ENCODE measurements at places on chromosomes 1 and 21.

GRCh38 chr1:243950166-243950565 is 100.1 kb upstream of the AKT3 start:
- no peak for DNase-seq

- no peak for DNase-seq
These were observed 132.5 kb downstream of the PLXNA2 start for GRCh38 chr1:208111646-208112190.

DNA sequence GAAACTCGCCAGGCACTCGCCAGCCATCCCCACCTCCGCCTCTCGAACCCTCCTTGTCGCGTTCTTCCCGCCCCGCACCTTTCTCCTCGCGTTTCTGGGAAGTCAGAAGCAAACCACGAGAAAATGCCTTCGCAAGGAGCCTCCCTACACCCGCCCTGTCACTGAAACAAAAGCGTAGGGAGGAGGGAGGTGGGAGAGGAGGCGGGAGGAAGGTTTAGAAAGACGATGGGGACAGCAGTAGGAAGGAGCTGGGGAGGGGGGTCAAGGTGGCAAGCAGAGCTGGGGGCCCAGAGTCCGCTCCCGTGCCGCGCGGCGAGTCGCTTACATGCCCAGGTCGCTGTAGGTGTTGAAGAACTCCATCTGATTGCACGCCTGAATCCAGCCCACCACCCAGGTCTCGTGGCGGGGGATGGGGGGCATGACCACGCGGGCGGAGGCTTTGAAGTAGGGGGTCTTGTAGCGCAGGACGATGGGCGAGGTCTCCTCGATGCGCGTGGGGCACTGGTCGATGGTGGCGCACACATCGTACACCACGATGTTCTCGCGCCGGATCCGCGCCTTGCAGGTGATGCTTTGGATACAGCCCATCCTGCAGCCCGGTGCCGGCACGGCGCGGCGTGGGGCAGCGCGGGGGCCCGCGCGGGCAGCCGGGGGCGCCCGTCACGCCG is 1.0 kb downstream of the FAM78B start:
- no peak for DNase-seq

DNA sequence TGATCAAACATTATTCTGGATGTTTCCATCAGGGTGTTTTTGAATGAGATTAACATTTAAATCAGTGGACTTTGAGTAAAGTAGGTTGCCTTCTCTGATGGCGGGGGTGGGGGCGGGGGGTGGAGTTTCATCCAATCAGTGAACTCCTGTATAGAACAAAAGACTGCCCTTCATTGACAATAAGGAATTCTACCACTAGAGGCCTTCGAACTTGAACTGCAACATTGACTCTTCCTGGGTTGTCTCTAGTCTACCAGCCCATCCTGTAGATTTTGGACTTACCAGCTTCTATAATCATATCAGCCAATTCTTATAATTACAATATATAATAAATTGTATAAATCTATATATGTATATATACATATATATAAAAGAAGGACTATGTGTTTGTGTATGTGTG is 520.4 kb upstream of the CXADR start:
- DNase-seq = no peak

DNA sequence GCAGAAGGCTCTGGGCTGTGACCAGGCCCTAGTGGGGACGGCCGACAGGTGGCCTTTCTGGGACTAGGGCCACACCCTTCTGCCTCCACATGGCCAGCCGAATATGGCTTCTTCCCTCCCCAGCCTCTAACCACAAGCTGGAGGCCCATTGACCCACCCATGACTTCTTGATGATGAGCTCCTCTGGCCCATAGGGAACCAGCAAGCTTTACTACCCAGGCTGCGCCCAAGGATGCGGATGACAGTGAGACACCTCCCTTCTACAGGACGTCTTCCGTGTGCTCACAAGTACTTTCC is 41.0 kb downstream of the LDLRAD2 start:
- no peak for DNase-seq

DNA sequence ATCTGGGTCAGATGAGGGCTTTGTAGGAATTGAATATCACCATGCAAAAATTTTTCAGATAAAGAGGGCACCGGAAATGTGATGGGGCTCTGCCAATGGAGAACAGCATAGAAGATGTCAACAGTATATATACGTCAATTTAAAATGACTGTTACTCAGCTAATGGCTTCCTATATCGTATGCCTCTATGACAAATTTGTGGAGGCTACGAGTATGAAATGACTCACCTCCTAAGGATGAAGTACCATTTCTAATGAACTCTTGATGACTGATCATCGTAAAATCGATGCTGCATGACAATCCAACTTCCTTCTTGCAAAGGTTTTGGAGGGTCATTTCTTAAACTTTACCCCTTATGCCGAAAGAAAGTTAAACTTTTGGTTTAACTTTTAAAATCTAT is 450.3 kb upstream of the ZP4 start:
- DNase-seq = no peak

GRCh38 chr1:159961636-159962035 is 7.6 kb upstream of the SLAMF9 start:
- DNase-seq = no peak

- DNase-seq = peak; percentile 43
These were observed 1.1 kb upstream of the GADD45A start for GRCh38 chr1:67683766-67684525.

- DNase-seq = no peak
These were observed 138.2 kb downstream of the ZNF326 start for GRCh38 chr1:90133133-90133532.

DNA sequence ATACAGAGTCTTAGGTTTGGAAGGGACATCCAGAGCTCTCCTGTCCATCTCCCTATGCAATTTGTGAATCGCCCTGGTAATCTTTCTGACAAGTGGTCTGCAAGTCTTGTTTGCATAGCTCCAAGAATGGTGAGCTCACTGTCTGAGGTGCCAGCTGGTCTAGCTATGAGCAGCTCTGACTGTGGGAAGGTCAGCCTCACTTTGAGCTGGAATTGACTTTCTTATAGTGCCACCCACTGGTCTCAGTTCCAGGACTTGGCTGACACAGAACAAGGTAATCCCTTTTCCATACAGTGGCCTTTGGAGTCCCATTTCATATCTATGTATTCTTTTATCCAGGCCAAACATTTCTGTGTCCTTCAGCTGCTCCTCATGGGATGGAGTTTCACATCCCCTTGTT is 95.6 kb upstream of the C8B start:
- DNase-seq = no peak

GRCh38 chr1:246680696-246681130 is 43.5 kb upstream of the SCCPDH start:
- no peak for DNase-seq

GRCh38 chr1:201653233-201653632 is 114.3 kb downstream of the NAV1 start:
- no peak for DNase-seq

- DNase-seq = no peak
These were observed 12.9 kb upstream of the ACTN2 start for GRCh38 chr1:236673289-236673919.

DNA sequence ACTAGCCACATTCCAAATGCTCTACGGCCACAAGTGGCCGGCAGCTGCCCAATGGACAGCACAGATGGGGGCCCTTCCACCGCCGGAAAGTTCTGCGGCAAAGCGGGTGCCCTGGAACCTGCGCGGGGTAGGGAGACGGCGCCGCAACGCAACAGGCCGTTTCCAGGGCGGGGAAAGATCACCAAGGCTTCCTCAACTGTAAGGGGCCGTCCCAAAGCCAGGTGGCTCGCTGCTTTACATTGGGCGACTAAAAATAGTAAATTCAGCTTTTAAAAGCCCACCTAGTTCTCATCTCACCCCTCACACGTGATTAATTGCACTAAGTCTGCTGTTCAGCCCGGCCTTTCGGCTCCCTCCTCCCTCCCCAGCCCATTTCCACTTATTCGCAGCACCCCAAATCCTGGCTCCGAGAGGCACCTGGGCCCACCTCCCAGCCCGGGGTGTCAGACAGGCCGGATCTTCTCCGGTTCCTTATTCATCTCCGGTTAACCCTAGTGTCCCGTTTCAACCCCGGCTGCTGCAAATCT is 643 bp downstream of the CFAP298 start:
- DNase-seq = peak; percentile 10

GRCh38 chr21:37139902-37140301 is 66.8 kb downstream of the TTC3 start:
- no peak for DNase-seq

- DNase-seq = no peak
These were observed 47.4 kb upstream of the SLC5A9 start for GRCh38 chr1:48175116-48175515.

GRCh38 chr1:51340380-51340779 is 10.0 kb upstream of the TTC39A start:
- DNase-seq = no peak

DNA sequence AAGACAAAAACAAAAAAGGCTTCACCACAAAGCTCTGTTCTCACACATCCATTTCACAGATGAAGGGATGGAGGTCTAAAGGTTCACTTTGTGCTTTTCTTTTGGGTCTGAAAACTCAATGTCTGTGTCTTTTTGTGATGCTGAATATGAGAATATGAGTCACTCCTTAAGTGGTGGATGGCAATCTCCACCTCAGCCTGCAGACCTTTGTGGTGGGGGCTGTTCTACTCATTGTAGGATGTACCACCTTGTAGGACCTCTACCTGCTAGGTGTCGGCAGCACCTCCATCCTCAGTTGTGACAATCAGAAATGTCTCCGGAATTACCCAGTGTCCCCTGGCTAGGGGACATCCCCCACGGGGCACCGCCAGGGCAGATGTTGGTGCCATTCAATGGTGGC is 42.8 kb downstream of the UBASH3A start:
- DNase-seq = no peak

GRCh38 chr1:110091381-110091780 is 20.9 kb upstream of the UBL4B start:
- DNase-seq = no peak

DNA sequence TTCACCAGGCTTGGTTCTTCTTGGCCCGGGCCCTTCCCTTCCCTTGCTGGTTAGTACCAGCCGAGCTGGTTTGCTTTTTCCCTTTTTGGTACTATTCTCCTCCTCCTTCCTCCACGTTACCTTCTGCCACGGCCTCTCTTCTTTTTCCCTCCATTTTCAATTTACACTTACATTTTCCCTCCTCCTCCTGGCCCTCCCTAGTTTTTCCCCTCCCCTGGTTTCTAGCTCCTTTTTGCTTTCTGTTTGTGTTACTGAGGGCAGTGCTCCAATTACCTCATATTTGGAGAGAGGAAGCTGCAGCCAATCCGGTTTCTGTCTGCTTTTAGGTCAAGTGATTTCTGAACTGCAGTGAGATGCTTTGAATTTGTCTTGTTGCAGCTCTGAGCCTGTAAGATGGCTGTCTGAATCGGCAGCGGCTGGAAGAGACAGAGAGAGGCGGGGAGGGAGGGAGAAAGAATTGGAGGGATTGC is 63.7 kb downstream of the MACF1 start:
- no peak for DNase-seq

GRCh38 chr1:212585210-212585609 is 23.4 kb upstream of the ATF3 start:
- DNase-seq = no peak

DNA sequence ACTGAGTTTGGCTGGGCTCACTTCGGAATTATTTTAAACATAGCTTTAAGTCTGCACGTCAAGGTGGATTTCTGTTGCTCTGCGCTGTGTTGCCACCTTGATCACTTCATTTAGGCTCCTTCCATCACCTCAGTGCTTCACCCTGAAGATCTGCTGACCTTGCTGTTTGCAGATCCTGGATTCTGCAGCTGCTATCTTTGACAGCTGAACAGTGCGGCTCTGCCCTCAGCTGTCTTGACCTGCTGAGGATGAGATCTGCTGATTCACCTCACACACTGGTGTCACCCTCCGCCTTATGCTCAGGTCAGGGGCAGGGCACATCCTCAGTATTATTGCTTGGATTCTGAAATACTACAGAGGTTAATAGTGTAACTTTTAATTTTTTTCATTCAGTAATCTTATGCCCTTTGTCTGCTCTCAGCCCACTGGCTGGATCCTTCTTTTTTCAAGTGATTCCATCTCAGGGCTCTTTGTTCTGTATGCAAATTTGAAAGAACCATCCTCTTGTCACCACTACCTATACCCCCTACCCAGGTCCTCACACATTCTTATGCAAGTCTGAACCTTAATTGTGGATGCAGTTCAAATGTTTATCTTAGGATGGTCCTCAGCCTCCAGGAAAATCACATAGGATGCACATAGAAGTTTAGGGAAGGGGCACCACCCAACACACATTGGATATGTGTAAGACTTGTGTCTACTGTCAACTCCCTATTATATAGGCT is 364.0 kb downstream of the OLFM3 start:
- no peak for DNase-seq

DNA sequence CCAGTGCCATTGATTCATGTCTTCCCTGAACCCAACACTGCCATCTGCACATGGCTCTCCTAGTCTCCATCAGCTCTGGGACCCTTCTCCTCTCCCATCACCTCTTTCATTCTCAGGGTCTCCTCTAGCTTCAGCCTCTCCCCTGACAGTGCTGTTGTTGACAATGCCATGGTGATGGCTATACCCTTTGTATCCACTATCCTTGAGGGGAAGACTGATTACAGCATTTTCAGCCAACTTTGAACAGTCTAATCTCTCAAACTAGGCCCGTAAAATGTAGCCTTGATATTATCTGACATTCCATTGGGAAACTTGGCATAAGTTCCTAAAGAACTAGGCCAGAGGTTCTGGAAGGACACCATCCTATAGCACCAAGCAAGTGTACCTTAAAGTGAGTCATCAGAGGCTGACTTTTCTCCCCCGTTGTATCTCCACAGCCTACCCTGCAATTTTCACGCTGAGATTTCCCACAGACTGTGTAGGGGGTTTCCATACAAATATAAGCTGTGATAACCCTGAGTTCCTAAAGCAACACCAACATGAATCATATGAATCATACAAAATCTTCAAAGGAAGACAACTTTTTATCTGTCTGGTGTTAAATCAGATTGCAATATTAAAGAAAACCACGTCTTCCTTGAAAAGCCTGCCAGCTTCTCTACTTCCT is 5.8 kb downstream of the HAO2 start:
- no peak for DNase-seq

DNA sequence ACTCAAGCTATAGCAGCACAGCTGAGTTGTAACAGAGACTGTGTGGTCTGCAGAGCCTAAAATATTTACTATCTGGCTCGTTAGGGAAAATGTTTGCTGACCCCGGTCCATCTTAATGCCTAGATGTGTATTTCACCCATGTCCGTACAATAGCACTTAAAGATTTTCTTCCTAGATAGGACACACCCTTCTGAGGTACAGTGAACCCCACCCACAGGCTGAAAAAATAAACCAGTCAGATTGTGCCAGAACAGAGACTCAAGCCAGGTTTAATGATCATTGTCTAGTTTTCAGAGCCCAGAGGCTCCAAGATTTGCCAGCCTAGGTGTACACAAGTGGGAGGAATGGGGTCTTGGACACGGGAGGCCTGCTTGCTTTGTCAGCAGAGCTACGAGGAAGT is 5.6 kb downstream of the AMIGO1 start:
- DNase-seq = no peak
